ENCODE measurements at places on chromosomes 1 and 21. TPM values are rescaled to one million over a fixed set of nuclear protein-coding genes. Genes with fewer than 3 reads are reported as not detected.

Gene NUDT4B
- total RNA-seq = 0.86 TPM

Gene ANXA9
- not detected for total RNA-seq

Gene CRP
- total RNA-seq = not detected

Gene OR14A2
- not detected for total RNA-seq

Gene DNAI4
- 11.4 TPM for total RNA-seq

- no peaks in the 10 kb centered on the region for H3K36me3 ChIP-seq
- DNase-seq = no peak
- no peak overlapping the region for H3K27ac ChIP-seq
- H3K27me3 ChIP-seq = no peaks in the 10 kb centered on the region
- H3K4me3 ChIP-seq = no peak overlapping the region
Measured at GRCh38 chr1:21623410-21623961, 45.7 kb downstream of the RAP1GAP start.

Gene OR10X1
- total RNA-seq = not detected

DNA sequence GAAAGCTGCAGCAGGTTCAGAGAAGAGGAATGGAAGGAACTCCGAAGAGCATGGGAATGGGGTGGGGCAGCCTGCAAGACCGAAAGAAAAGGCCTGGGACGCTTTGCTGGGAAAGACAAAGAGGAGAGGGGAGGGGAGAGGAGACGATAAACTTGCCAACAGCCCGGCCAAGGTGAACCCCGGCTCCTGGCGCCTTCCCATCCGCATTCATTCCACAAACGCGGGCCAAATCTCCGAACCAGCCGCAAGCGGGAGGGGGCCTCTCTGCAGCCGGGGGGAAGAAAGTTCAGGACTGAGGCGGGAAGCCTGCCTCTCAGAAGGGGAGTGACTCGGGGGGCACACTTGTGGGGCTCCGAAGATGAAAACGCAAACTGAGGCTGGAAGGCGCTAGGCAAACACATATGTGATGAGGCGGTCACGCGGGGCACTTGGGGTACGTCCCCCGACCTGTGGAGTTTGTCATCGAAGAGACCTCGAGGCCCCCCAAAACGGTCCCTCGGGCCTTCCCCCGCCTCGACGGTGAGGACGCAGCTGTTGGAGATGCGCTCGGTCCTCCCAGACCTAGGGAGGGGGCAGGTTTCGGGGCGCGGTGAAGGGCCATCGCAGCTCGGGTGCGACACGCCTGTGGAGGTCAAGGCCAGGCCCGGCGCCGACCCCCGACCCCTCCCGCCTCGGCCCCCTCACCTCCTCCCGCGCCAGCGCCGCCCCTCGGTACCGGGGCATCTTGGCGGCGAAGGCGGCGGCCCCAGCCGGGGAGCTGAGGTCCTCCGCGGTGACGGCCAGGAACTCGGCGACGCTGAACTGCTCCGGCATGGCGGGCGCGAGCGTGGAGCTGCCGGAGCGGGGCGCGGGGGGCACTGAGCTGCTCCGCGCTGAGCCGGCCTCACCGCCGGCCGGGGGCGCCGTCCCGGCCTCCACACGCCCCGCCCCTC lies at the start of gene ASAP3:
TSS of gene ASAP3 (minus strand) at position 859 of the 932 bp plus-strand sequence. CDS start at position 813, 46 bp downstream.
- H3K27me3 ChIP-seq = no peaks in the 10 kb centered on the region
- peaks cover 15% of the 10 kb centered on the region for H3K4me1 ChIP-seq
- H3K4me3 ChIP-seq = peak within 1 kb of the TSS; percentile 23

GRCh38 chr1:85223334-85223733 lies 22.5 kb upstream of the SYDE2 start:
- H3K4me1 ChIP-seq = no peaks in the 10 kb centered on the region
- no peak overlapping the region for H3K4me3 ChIP-seq
- H3K27me3 ChIP-seq = no peaks in the 10 kb centered on the region
- no peaks in the 10 kb centered on the region for H3K36me3 ChIP-seq
- H3K27ac ChIP-seq = no peak overlapping the region

DNA sequence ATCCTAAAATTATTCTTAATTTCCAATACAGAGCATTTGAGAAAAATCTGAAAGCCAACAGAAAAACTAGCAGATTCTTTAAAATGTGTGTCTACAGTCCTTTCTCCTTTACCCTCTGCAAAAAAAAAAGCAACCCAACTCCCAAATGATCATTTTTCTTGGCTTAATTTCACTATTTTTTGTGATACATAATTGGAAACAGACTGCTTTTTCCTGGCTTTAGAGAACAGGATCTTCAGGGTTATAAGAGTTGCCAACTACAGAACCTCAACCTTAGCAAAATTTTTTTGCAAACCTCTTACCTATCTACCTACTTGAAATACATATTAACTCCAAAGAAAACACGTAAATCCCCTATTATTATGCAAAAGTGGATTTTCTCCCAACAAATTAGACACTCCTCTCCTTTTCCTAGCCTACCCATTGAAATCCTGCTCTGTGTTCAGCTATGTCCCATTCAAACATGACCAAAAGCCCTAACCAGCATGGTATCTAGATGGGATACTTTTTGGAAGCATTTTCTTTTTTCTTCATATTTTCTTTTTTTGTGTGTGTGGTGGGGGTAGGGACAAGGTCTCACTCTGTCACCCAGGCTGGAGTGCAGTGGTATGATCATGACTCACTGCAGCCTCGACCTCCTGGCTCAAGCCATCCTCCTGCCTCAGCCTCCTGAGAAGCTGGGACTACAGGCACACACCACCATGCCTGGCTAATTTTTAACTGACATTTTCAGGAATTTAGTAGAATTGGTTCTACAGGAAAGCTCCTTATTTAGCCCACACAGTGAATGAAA lies 9.0 kb downstream of the TGFBR3 start:
- no peak for DNase-seq
- no peak overlapping the region for H3K4me3 ChIP-seq
- H3K36me3 ChIP-seq = no peaks in the 10 kb centered on the region
- no peak overlapping the region for H3K27ac ChIP-seq
- H3K4me1 ChIP-seq = peaks cover 51% of the 10 kb centered on the region

DNA sequence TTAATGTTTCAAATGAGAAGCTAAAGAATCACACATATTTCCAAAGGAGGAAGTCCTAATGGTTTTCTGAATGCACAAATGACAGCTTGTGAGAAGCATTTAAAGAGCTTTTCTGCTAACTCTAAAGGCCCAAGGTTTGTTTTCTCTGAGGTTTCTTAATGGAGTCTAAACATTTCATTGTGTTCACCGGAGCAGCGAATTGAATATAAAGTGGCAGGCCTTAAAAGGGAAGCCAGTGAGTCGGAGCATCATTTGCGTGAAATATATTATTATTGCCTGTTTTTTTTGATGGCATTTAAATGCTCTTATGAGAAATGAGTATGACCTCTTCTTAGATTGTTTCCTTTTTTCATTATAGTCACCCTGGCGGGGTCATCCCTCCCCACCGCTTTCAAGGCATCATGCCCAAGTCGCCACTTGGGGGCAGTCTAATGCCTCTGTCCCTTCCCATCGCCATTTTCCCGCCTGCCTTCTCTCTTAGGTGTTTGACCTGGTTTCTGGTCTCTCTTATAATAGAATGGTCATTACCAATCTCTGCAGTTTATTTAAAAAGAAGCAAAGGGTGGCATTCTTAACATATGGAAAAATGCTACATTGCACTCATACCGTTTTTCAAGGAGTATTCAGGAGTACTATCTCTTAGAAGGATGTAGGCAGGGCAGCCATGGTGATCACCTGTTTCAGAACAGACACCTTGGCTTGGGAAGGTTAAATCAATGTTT lies 25.3 kb upstream of the OVAAL start:
- H3K4me1 ChIP-seq = no peaks in the 10 kb centered on the region
- no peak overlapping the region for H3K27ac ChIP-seq
- DNase-seq = peak; percentile 44
- no peaks in the 10 kb centered on the region for H3K27me3 ChIP-seq
- no peaks in the 10 kb centered on the region for H3K36me3 ChIP-seq
- H3K4me3 ChIP-seq = no peak overlapping the region

DNA sequence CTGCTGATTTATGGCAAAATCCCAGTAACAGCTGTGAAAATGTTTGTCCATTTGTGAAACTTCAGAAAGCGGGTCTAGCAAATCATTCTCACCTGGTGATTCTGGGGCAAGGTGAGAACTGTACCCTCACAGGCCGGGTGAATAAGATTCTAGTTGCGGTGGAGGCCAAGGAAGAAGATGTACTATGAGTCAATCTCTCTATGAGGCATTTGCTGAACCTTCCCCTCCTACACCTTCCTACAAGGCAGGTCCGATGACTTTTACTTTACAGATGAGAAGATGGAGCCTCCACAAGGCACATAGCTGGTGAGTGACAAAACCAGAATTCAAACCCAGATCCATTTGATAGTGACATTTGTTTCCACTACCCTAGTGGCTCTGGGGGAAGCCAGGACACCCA lies 72.7 kb downstream of the BACH1 start:
- no peak for DNase-seq
- peaks cover 3% of the 10 kb centered on the region for H3K4me1 ChIP-seq
- H3K27ac ChIP-seq = no peak overlapping the region
- H3K36me3 ChIP-seq = no peaks in the 10 kb centered on the region
- no peak overlapping the region for H3K4me3 ChIP-seq
- H3K27me3 ChIP-seq = no peaks in the 10 kb centered on the region

GRCh38 chr1:153119491-153119971 lies 6.2 kb upstream of the SPRR2F start:
- no peak overlapping the region for H3K4me3 ChIP-seq
- H3K27ac ChIP-seq = no peak overlapping the region
- H3K27me3 ChIP-seq = no peaks in the 10 kb centered on the region
- no peak for DNase-seq
- H3K4me1 ChIP-seq = no peaks in the 10 kb centered on the region

Gene OR2T29
- not detected for total RNA-seq

- no peak overlapping the region for H3K27ac ChIP-seq
- H3K36me3 ChIP-seq = no peaks in the 10 kb centered on the region
- no peaks in the 10 kb centered on the region for H3K4me1 ChIP-seq
- H3K27me3 ChIP-seq = no peaks in the 10 kb centered on the region
Measured at GRCh38 chr1:206839006-206839560, 26.3 kb upstream of the IL20 start.

Gene KCNH1
- total RNA-seq = not detected

- peaks cover 20% of the 10 kb centered on the region for H3K4me1 ChIP-seq
- H3K27ac ChIP-seq = peak overlapping the region; percentile 85
- peak overlapping the region; percentile 43 for H3K4me3 ChIP-seq
- DNase-seq = no peak
Measured at GRCh38 chr1:235503403-235504121, 690 bp downstream of the B3GALNT2 start.

DNA sequence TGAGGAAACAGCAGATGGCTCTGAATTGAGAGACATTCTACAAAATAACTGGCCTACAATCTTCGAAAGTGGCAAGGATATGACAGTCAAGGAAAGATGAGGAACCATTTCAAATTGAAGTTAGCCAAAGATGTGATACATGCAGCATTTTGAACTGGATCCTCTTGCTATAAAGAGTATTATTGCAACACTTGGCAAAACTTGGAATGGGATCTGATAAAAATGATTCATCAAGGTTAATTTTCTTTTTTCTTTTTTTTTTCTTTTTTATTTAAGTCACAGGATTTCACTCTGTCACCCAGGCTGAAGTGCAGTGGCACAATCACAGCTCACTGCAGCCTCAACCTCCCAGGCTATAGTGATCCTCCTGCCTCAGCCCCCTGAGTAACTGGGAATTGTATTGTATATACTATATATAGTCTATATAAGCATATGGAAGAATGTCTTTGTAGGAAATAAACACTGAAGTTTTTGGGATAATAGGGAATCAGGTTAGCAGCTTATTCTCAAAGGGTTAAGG lies 49.8 kb upstream of the GJA8 start:
- H3K27me3 ChIP-seq = no peaks in the 10 kb centered on the region
- H3K4me1 ChIP-seq = no peaks in the 10 kb centered on the region
- H3K27ac ChIP-seq = no peak overlapping the region
- no peaks in the 10 kb centered on the region for H3K36me3 ChIP-seq
- no peak for DNase-seq
- H3K4me3 ChIP-seq = no peak overlapping the region

- DNase-seq = no peak
- H3K36me3 ChIP-seq = no peaks in the 10 kb centered on the region
- no peaks in the 10 kb centered on the region for H3K27me3 ChIP-seq
- H3K4me1 ChIP-seq = no peaks in the 10 kb centered on the region
- no peak overlapping the region for H3K27ac ChIP-seq
Measured at GRCh38 chr1:43558346-43558841, 27.7 kb downstream of the PTPRF start.

- no peaks in the 10 kb centered on the region for H3K27me3 ChIP-seq
- H3K27ac ChIP-seq = no peak overlapping the region
- H3K36me3 ChIP-seq = peaks cover 21% of the 10 kb centered on the region
- no peak for DNase-seq
- peaks cover 29% of the 10 kb centered on the region for H3K4me1 ChIP-seq
Measured at GRCh38 chr1:12339396-12339795, 109.6 kb downstream of the VPS13D start.

Gene OPRD1
- not detected for total RNA-seq

All from CD4-positive, alpha-beta memory T cell (primary cell).